ENCODE measurements at places on chromosomes 3 and 15.

DNA sequence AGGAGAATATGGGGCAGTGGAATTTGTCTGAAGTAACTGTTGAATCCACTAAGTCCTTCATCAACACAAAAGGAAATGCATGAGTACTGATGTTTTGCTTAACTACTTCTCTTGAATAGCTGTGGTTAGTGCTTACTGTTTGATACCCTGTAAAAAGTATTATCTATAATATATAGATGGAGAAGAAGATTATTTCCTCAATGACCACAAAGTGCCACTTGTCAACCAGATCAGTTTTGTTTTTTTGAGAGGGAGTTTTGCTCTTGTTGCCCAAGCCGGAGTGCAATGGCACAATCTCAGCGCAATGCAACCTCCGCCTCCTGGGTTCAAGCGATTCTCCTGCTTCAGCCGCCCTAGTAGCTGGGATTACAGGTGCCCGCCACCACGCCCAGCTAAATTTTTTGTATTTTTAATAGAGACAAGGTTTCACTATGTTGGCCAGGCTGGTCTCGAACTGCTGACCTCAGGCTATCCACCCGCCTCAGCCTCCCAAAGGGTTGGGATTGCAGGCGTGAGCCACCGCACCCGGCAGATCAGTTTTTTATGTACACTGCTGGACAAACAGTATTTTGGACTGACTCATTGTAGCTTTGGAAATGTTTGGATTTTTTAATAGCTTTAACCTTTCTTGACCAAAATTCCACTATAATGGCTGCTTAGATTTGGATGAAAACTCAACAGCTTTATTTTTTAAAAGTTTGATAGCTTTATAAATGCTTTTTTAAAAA lies 1.5 kb upstream of the RPLP1 start:
- H3K4me1 ChIP-seq = peaks cover 21% of the 10 kb centered on the region
- no peaks in the 10 kb centered on the region for H3K27me3 ChIP-seq
- H3K36me3 ChIP-seq = peaks cover 35% of the 10 kb centered on the region
- no peak overlapping the region for H3K4me3 ChIP-seq
- no peak for DNase-seq

DNA sequence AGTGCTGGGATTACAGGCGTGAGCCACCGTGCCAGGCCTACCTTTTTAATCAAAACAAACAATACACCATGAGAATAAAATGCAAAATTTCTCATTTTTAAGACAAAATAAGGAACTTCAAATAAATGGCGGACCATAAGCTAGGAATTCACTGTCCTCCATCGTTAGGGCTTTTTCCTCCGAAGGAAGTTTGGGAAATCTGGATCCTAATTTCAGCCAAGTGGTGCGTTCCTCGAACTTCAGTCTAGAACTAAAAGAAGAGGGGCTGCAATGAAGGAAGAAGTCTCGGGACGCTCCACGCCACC lies 260 bp downstream of the EXD1 start:
- peak overlapping the region; percentile 96 for H3K4me3 ChIP-seq
- no peaks in the 10 kb centered on the region for H3K27me3 ChIP-seq
- H3K4me1 ChIP-seq = peaks cover 20% of the 10 kb centered on the region
- no peaks in the 10 kb centered on the region for H3K36me3 ChIP-seq
- no peak overlapping the region for H3K27ac ChIP-seq

DNA sequence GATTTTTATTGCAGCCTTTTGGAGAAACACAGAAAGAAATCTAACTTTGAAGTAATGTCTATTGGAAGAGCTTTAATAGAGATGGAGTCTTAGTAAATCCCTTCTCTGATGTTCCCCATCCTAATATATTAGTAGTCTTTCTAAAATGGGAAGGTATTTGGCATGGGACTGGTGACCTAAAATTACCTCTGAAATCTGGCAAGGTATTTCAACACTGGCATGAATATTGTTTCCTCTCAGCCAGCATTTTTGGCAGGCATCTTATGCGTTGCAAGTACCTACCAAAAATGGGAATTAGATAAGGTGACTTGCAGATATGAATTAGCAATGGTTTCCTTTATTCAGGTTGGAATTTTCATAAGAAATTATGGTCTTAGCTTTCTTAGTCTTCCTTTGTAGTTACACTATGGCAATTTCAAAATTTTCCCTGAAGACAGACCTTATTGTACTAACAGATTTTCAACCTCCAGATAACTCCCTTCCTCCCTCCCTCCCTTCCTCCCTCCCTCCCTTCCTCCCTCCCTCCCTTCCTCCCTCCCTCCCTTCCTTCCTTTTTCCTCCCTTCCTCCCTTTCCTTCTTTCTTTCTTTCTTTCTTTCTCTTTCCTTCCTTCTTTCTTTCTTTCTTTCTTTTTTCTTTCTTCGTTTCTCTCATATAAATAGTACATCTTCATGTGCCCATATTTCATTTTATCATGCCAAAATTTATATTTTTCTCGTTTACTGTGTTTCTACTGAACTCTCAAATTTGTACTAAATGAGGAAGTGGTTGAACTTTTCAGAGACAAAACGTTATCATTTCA lies 168.2 kb upstream of the KCNMB2 start:
- H3K27ac ChIP-seq = no peak overlapping the region
- peaks cover 6% of the 10 kb centered on the region for H3K4me1 ChIP-seq
- peak; percentile 34 for DNase-seq
- no peaks in the 10 kb centered on the region for H3K27me3 ChIP-seq

GRCh38 chr15:72235298-72235697 lies 4.3 kb upstream of the PKM start:
- H3K4me3 ChIP-seq = no peak overlapping the region
- H3K27me3 ChIP-seq = no peaks in the 10 kb centered on the region
- H3K27ac ChIP-seq = no peak overlapping the region
- peaks cover 4% of the 10 kb centered on the region for H3K36me3 ChIP-seq
- peaks cover 37% of the 10 kb centered on the region for H3K4me1 ChIP-seq
- DNase-seq = no peak

GRCh38 chr3:109050591-109051167 lies 67.3 kb downstream of the MORC1 start:
- DNase-seq = peak; percentile 37
- H3K4me1 ChIP-seq = no peaks in the 10 kb centered on the region
- no peak overlapping the region for H3K27ac ChIP-seq
- no peak overlapping the region for H3K4me3 ChIP-seq

DNA sequence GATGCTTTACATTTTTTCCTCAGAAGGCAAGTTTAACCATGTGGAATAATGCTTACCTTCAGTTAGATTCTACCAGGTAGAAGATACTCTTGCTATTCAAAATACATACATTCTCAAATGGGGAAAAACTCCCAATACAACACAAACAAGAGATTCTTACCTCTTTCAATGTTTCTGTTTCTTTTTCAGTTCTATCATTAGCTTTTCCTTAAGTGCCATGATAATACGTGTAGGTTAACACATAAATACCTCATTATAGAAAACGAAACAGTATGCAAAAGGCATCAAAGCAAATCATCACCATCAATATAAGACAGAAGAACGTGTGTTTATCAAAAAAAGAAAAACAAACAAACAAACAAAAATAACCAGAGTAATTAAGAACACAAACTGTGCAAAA lies 300.7 kb upstream of the ROBO1 start:
- H3K36me3 ChIP-seq = no peaks in the 10 kb centered on the region
- no peaks in the 10 kb centered on the region for H3K4me1 ChIP-seq
- DNase-seq = no peak
- no peak overlapping the region for H3K27ac ChIP-seq
- H3K4me3 ChIP-seq = no peak overlapping the region

DNA sequence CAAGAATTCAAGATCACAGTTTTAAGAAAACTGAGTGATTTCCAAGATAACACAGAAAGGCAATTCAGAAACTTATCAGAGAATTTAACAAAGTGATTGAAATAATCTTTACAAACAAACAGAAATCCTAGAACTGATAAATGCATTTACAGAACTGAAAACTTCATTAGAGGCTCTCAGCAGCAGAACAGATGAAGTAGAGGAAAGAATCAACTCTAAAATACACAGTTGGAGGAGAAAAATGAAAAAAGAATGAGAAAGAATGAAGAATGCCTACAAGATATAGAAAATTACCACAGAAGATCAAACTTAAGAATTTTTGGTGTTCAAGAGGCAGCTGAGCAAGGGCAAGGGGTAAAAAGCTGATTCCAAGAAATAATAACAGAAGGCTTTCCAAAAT lies 168.8 kb downstream of the POLR2M start:
- no peak for DNase-seq
- H3K27ac ChIP-seq = no peak overlapping the region
- no peak overlapping the region for H3K4me3 ChIP-seq
- peaks cover 16% of the 10 kb centered on the region for H3K4me1 ChIP-seq
- H3K36me3 ChIP-seq = no peaks in the 10 kb centered on the region

- H3K4me3 ChIP-seq = no peak overlapping the region
- H3K4me1 ChIP-seq = no peaks in the 10 kb centered on the region
- no peak for DNase-seq
- no peak overlapping the region for H3K27ac ChIP-seq
Observed at GRCh38 chr3:190853464-190853863, 9.0 kb downstream of the GMNC start.

DNA sequence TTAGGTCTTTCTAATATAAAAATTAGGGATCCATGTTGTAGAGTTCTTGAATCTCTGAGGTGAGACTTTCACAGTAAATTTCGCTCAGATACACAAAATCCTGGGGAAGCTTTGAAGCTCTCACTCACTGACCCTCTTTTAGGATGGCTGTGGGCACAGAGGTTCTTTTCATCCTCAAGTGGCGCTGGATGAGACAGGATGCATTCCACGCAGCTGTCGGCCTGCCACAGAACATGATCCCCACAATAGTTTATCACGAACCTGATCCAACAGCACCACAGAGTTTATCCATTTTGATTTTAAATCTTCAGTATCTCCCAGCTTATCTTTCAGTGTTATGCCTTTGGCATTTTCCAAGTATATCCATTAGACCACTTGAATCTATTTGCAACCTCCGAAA lies 91.9 kb downstream of the WDR76 start:
- H3K36me3 ChIP-seq = no peaks in the 10 kb centered on the region
- no peak for DNase-seq
- no peaks in the 10 kb centered on the region for H3K27me3 ChIP-seq
- H3K4me3 ChIP-seq = no peak overlapping the region
- peaks cover 10% of the 10 kb centered on the region for H3K4me1 ChIP-seq

GRCh38 chr3:176430244-176431037 lies 766.8 kb downstream of the TBL1XR1 start:
- H3K4me1 ChIP-seq = peaks cover 4% of the 10 kb centered on the region
- peak; percentile 70 for DNase-seq
- no peaks in the 10 kb centered on the region for H3K36me3 ChIP-seq

DNA sequence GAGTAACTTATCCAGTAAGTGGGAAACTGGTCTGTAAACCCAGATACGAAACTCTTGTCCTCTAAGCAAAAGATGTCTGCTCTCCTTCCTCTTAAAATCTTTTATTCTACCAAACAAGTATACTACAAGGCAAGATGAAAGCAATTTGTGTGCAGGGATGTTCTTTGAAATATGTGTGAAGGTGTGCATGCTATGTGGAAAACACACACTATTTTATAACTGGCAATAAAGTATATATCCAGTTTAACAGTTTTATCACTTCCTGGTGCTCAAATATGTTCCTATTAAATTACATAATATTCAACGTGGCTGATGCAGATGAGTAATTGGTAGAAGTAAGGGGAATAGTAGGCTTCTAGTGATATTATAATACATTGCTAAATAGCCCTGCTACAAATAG lies 566.5 kb downstream of the ROBO2 start:
- no peak overlapping the region for H3K27ac ChIP-seq
- no peaks in the 10 kb centered on the region for H3K27me3 ChIP-seq
- H3K36me3 ChIP-seq = no peaks in the 10 kb centered on the region
- no peak for DNase-seq
- H3K4me3 ChIP-seq = no peak overlapping the region

DNA sequence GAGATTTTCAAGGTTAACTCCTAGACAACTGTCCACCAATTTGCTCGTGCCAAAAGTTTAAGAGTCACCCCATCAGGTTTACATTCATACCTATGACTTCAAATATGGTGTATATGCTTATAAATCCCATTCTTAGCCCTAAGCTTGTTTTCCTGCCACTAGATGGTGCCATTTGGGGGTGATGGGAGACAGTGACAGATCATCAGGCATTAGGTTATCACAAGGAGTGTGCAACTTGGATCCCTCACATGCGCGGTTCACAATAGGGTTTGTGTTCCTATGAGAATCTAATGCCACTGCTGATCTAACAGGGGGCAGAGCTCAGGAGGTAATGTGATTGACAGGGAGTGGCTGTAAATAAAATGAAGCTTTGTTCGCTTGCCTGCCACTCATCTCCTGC lies 182.7 kb downstream of the CNTN6 start:
- no peaks in the 10 kb centered on the region for H3K4me1 ChIP-seq
- H3K27me3 ChIP-seq = no peaks in the 10 kb centered on the region
- no peak overlapping the region for H3K27ac ChIP-seq

DNA sequence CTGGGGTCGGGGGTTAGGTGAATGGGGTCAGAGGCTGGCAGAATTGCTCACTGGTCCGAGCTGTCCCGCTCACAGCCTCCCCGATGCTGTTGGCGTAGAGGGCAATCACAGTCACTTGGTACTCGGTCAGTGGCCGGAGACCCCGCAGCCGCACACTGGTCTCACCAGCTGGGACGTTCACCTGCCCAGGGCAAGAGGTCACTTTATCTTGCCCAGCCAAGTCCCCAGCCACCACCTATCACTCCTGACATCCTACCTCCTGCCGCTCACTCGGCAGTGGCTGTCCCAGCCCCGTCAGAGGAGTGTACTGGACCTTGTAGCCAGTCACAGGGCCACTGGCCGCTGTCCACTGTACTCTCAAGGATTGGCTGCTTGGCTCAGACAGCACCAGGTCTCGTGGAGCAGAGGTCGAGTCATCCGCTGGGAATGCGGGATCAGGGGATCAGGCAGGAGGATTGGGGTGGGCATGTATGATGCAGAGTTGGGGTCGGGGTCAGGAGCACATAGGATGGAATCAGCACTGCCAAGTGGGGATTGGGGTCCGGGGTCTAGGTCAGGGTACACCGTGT lies 2.5 kb downstream of the COL7A1 start:
- peak; percentile 40 for DNase-seq
- no peaks in the 10 kb centered on the region for H3K27me3 ChIP-seq
- H3K27ac ChIP-seq = no peak overlapping the region
- H3K36me3 ChIP-seq = peaks cover 2% of the 10 kb centered on the region
